Caco-2 (cell line): ENCODE measurements at places on chromosomes 6 and 20. TPM values are rescaled to one million over a fixed set of nuclear protein-coding genes. Genes with fewer than 3 reads are reported as not detected.

- no peak for DNase-seq
These were observed 110.2 kb upstream of the FOXQ1 start for GRCh38 chr6:1201547-1202200.

Gene ERVFRD-1
- 0.29 and 0.58 TPM in 2 replicates for total RNA-seq

GRCh38 chr6:56151609-56152224 is 95.7 kb downstream of the COL21A1 start:
- no peak for DNase-seq

DNA sequence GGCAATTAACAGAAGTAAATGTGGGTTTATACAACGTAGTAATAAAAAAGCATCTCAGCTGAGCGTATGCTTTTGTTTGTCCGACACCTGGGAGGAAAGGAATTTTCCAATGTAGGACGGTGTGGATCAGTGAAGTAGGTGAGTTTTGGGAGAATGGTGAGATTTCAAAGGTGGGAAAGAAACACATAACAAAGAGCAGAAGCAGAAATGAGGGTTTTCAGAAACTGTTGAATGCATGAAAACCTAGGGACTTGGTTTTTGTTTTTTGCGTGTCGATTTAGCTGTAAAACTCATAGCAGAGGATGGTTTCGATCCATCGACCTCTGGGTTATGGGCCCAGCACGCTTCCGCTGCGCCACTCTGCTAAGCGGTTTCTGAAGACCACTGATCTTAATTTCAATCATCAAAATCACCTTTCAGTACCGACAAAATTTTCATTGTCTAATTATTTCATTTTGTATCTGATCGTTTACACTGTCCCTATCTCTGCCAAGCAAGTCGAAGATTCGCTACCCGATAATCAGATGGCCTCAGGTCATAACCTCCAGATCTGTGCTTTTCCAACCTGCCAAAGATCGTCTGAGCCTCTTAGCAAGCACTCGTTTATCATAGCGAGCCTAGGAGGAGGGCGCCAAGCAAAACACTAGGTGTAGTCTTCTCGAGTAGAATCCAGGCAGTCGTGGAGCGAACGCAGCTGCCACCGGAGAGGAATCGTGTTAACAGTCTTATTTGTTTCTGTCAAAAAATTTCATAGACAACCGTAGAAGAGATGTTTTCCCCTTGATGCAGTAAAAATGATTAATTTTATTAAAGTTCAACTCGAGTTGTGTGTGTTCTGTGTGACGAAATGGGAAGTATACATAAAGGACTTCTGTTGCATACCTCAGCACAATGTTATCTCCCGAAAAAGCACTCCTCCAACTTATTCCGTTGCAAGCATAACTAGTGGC is 20.9 kb upstream of the POM121L2 start:
- DNase-seq: peak; percentile 42

DNA sequence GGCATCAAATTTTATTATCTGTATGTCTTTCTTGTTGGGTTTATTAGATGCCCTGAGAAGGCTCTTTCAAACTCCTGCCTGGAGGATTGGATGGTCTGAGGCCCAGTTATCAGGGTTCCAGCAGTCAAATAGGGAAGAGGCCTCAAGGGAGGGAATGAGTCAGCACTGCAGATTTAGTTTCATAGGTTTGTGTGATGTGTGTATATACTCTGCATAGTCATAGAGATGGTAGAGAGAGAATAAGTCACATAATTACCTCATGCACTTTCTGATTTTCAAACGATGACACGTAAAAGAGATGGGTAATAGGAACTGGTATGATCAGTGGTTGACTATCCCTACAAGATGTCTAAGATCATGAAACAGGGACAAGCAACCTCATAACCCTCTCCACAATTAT is 82.1 kb downstream of the ADAT2 start:
- no peak for DNase-seq
